OCI-M1 (cell line): ENCODE measurements at places on chromosomes 5 and 9.

DNA sequence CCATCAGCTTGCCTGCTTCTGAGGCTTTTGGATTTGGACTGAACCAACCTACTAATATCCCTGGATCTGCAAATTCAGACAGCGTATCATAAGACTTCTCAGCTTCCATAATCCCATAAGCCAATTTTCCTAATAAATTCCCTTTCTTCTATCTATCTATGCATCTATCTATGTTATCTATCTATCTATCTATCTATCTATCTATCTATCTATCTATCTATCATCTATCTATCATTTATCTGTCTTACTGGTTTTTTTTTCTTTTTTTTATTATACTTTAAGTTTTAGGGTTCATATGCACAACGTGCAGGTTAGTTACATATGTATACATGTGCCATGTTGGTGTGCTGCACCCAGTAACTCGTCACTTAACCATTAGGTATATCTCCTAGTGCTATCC, 2045.4 kb upstream of the CDH6 start:
- DNase-seq = no peak

- no peak for DNase-seq
These were observed 13.4 kb upstream of the ZDHHC21 start for GRCh38 chr9:14706530-14707140.

GRCh38 chr5:133849116-133849515, 119.3 kb downstream of the C5orf15 start:
- no peak for DNase-seq

GRCh38 chr9:116361547-116361946, 208.0 kb downstream of the PAPPA start:
- no peak for DNase-seq

GRCh38 chr5:135319928-135320606, 79.0 kb downstream of the MACROH2A1 start:
- DNase-seq = no peak

GRCh38 chr9:35335164-35335563, 154.7 kb upstream of the RUSC2 start:
- no peak for DNase-seq

DNA sequence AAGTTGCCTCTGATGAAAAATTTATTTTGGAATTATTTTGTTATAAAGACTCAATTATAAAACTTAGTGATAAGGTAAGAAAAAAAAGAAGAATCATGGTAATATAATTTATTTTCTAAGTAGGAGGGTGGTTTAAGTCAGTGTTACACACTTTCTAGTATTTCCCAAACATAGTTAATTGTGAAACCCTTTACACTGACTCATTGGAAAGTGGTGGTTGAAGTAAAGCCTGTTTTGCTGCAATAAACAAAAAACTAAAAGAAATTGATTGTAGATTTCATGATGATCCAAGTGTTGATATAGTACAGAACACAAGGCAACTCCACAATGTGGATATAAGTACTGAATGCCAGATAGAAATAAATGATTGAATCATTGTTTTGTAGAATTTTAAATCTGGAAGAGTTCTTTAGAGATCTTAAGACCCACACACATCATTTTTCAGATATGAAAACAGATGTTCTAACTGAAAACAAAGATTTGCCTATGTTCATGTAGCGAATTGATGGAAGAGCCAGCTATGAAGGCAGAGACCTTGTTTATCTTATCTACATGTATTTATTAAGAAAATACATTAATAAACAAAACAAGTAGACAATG, 539.8 kb downstream of the PRELID2 start:
- no peak for DNase-seq

GRCh38 chr5:58759745-58760144, 176.9 kb downstream of the RAB3C start:
- peak; percentile 79 for DNase-seq
